Activated gamma-delta T cell (primary cell): ENCODE measurements at places on chromosomes 11 and 22.

DNA sequence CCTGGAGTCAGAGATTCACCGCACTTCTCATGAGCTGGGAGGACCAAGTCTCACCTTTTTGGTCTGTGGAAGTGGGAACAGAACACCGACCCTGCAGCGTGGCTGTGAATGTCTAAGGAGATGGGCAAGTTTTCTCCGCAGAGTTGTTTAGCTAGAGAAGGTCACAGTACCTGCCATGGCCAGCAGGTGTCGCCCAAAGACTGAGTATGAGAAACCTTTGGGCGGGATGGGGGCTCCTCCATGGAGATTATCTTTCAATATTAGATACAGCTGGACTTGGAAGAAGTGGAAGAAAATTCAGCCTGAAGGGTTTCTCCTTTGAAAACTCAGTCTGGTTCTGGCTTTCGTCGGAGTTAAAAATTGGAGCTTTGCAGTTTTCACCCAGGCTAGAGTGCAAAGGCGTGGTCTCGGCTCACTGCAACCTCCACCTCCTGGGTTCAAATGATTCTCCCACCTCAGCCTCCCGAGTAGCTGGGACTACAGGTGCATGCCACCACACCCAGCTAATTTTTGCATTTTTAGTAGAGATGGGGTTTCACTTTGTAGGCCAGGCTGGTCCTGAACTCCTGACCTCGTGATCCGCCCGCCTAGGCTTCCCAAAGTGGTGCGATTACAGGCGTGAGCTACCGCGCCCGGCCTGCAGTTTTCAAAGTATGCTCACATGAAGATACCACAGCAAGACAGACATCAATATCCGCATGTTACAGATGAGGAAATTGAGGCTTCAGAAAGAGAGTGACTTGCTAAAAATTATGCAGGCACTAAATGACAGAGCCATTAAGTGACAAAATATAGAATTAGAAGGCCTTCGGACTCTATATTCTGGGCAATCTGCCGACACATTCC lies 10.7 kb upstream of the DSCAML1 start:
- no peak for DNase-seq

DNA sequence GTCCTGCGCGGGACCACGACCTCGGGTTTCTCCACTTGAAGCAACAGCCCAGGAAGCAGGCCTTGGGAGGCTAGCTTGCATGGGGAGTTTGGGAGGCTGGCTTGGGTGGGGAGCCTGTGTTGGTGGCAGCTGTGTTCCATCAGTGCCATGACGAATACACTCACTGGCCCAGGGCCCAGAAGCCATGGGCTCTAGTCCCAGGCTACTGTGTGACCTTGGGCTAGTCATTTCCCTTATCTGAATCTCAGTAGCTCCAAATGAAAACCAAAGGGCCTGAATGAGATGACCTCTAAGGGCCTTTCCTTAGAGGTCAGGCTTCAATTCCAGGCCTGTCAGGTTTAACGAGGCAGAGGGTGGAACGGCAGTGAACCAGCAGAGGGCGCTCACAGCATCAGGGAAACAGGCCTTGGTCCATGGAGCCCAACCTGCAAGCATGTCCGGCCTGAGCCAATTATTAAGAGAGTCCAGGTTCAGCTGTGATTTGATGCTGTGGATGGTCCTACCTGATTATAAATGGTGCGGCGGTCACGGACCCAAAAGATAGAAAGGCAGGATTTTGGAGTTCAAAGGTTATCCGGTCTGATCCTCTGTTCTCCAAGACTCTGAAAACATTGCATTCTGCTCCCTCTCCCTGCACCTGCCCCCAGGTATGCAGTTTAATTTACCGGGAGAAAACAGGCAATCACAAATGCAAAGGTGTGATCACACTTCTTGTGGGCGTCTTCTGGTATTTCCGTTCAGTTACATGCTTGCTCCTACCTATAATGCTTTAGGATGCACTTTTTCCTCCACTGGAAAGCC lies 15.9 kb downstream of the PTPN5 start:
- DNase-seq = no peak

GRCh38 chr11:70383664-70384565 lies 14.4 kb upstream of the CTTN start:
- no peak for DNase-seq

- no peak for DNase-seq
Observed at GRCh38 chr11:133934599-133935550, 21.9 kb downstream of the IGSF9B start.

GRCh38 chr22:36162127-36163034 lies 1.8 kb upstream of the APOL3 start:
- no peak for DNase-seq

DNA sequence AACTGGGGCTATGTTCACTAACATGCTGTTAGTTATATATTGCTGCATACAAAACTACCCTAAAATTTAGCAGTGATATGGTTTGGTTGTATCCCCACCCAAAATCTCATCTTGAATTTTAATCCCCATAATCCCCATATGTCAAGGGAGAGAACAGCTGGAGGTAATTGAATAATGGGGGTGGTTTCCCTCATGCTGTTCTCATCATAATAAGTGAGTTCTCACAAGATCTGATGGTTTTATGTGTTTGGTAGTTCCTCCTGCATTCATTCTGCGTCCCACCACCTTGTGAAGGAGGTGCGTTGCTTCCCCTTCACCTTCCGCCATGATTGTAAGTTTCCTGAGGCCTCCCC lies 10.0 kb upstream of the PATL1 start:
- no peak for DNase-seq

DNA sequence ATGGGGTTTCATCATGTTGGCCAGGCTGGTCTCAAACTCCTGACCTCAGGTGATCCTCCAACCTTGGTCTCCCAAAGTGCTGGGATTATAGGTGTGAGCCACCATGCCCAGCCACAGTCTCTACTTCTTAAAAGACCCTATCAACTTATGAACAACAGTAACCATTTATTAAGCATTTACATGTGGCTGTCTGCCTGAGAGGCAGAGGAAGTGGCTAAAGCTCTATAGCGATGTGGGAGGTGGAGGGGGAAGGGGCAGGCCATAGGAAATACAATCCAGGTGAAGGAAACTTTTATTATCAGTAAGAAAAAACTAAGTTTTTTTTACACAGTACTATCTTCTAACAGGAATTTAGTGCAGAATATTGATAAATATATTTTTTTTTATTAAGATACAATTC lies 87.8 kb upstream of the PHOX2A start:
- no peak for DNase-seq

- DNase-seq = no peak
Observed at GRCh38 chr22:32020117-32020516, 22.9 kb upstream of the SLC5A1 start.

DNA sequence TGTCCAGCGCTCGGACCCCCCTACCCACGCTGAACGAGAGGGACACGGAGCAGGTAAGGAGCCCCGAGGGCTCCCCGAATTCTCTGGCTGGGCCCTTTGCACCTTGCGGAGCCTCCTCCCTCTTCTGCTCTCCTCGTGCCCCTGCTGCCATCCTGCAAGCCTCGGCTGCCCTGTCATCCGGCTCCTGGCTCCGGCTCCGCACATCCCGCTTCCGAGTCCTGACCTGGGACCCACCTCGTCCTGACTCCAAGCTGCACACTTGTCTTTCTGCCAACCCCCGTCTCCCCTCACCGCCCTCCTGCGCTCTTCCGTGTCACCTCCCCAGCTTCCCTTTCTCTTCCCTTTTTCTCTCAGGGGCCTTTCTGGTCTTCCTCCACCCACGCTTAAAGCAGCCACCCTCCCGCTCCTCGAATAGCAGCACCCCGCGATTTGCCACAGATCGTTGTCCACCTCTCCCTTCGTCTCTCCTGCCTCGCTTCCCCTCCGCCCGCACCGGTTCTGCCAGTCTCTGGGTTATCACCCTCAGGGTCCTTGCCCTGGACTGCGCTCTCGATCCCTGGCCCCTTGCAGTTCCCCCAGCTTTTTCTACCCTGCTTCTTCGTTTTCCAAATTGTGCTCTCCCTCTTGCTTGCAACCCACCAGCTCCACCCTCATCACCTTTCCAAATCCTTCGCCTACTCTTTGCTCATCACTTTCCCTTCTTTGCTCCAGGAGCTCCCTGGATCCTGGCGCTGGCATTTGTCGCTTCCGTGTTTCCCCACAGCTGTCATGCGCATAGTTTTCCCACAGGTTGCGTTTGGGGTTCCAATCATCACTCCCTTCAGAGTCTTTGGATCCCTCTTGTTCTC lies 822 bp downstream of the MARK2 start:
- DNase-seq = peak; percentile 26

DNA sequence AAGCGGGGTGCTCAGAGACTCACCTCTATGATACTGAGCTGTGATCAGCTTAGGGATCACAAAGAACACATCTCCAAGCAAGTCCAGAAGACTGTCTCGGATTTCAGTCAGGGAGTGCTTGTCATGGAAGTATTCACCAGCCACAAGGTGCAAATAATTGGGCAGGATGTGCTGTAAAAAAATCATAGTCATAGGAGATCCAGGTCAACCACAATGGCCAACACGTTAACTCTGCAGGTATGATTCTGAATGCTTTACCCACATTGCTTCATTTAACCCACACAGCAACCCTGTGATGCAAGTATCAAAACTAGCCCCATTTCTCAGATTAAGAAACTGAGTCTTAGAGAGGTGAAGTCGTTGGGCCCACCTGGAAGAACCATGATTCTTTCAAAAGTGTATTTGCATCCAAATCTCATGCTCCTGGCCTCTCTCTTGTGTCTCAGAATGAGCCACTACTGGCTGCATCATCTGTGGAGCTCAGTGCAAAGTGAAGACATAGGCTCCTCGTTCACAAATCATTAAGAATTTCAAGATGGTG lies 179.3 kb downstream of the BCR start:
- DNase-seq = no peak

- DNase-seq = no peak
Observed at GRCh38 chr22:48065892-48066291, 1303.4 kb downstream of the TBC1D22A start.

DNA sequence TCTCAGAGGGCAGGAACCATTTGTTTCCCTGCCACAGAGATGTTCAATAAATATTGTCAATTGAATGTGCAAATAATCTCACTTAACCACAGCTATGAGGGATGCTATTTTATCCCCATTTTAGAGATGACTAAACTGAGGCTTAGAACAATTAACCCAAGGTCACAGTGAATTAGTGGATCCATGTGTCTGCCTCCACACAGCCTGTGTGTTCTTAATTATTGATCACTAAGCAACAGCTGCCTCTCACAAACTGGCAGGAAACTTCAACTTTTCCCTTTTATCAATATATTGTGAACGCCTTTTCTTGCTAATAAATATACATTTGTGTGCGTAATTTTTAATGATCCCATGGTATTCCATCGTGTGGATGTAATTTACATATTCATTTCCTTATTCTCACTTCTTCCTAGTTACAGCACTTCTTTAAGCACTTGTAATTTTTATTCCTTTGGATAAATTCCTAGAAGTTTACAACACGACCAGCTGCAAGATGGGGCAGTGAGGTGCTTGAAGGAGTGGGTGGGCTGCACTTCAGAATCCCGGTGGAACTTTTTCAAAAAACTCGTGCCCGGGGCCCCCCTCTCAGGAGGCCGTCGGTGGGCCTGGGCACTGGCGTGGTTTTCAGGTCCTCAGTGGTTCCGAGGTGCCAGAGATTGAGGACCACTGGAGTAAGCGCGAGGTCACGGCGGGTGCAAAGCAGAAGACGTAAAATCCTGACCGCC lies 915 bp upstream of the SREBF2 start:
- DNase-seq = no peak

DNA sequence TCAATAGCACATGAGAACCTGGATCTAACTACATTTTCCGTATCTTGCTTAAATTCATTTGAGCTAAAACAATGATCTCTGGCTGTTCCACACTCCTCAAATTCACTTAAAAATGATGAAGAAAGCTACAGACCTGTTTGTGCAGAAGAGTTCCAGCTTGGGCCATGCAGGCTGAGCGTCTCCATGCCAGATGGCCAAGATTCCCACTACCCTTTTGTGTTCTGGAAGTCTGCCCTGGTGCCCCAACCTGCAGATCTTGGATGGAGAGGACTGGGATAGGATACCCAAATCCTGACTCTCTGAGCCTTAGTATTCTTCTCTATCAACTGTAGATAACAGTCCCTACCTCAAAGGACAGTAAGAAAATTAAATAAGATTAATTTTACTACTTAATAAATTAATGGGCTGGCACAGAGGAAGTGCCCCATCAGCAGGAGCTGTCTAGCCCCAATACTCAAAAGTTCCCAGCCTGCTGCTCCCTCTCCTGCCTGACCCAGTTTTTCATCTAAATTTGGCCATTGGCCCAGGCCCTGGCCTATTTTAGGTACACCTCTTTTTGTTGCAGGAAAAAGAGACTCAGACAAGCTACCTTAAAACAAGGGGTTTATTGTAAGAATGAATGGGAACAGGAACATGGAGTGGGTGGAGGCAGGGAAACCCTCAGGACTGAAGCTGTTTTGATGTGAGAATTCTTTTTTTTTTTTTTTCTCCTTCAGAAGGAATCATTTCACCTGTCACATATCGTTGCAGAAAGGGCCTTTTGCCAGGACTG lies 81.4 kb upstream of the GRK3 start:
- no peak for DNase-seq

GRCh38 chr11:131544591-131544990 lies 174.2 kb downstream of the NTM start:
- DNase-seq = no peak

- DNase-seq = no peak
Observed at GRCh38 chr11:122275508-122275907, 159.5 kb upstream of the BLID start.

GRCh38 chr11:64844330-64845128 lies at the start of gene CDC42BPG:
Gene CDC42BPG (minus strand): TSS chr11:64844653. CDS start chr11:64844569, 84 bp downstream.
- peak; percentile 61 for DNase-seq

- no peak for DNase-seq
Observed at GRCh38 chr11:33898957-33899356, 7.1 kb upstream of the LMO2 start.

DNA sequence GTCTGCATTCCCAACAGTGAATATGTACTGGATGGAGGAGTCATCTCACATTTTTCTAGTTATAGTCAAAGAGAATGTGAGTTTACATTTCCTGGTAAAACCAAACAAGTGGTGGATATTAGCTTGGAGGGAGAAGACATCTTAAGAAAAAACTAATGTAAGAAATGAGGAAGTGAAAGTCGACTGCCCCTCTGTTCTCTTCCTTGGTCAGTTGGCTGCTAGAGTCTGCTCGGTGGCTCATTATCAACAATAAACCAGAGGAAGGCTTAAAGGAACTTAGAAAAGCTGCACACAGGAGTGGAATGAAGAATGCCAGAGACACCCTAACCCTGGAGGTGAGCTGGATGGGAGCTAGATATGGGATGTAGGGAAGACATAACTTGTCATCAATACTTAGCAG lies 5.8 kb downstream of the SLC22A9 start:
- no peak for DNase-seq

GRCh38 chr11:79564288-79564925 lies 123.6 kb upstream of the TENM4 start:
- no peak for DNase-seq

GRCh38 chr11:60169264-60169915 lies 13.5 kb downstream of the MS4A6A start:
- no peak for DNase-seq

DNA sequence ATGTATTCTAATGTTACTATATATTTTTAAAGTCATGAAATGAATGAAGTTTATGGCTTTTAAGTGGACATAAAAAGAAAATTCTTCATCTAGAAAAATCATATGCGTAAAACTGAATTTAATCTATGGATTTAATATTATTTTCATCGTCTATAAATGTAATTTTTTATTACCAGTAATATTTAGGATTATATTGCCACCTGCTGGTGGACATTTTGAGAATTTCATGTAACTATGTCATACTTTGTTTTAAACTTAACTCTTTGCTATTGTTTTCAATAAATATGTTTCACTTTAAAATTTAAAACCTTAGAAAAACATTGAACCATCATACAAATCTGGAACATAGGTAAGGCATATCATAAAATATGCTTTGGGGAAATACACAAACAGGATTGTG lies 66.5 kb upstream of the CEP126 start:
- no peak for DNase-seq
